ENCODE measurements at places on chromosomes 4 and X.

GRCh38 chr4:164596318-164596878, 157.5 kb upstream of the SMIM31 start:
- DNase-seq, result no peak

GRCh38 chrX:18389966-18390365, 35.4 kb upstream of the CDKL5 start:
- DNase-seq, result no peak

GRCh38 chr4:185149392-185149791, 6.3 kb downstream of the SLC25A4 start:
- DNase-seq, result no peak

GRCh38 chr4:143341186-143341755, 4.6 kb downstream of the GAB1 start:
- DNase-seq, result no peak

GRCh38 chrX:21885568-21885967, 29.8 kb downstream of the YY2 start:
- no peak for DNase-seq

DNA sequence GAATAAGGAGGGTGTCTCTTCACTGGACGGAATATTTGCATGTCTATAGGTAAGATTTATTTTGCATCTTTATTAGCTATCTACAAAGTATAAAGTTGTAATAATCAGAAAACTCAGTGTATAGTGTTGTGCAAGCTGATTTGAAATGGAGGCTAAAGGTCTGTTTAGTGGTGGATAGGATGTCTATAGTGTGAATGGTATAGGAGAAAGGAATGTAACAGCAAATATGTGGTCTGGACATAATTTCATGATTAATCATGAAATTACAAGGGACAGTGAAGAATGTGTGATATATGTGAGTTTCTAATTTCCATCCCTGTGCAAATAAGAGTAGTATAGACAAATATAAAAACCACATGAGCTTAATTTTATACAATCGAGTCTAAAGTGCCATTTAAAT, 79.3 kb upstream of the CAMK2D start:
- no peak for DNase-seq

DNA sequence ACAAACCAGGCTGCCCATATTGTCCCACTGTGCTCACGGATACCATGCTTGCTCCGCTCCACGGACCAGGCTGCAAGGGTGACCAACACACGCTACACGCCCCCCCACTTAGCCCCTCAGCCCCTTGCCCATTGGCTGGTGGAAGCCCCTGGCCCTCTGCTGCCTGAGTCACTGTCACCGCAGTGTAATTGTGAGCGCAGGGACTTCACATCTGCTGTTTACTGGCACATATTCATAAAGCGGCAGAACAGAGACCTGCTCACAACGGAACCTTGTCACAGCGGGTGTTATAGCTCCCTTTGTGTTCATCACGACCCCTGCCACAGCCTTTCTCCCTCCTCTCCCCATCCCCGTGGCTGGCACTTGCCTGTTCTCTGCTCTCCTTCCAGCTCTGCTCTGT, 83.7 kb downstream of the PSAPL1 start:
- no peak for DNase-seq

GRCh38 chr4:6716958-6717655, 1.1 kb downstream of the BLOC1S4 start:
- no peak for DNase-seq

DNA sequence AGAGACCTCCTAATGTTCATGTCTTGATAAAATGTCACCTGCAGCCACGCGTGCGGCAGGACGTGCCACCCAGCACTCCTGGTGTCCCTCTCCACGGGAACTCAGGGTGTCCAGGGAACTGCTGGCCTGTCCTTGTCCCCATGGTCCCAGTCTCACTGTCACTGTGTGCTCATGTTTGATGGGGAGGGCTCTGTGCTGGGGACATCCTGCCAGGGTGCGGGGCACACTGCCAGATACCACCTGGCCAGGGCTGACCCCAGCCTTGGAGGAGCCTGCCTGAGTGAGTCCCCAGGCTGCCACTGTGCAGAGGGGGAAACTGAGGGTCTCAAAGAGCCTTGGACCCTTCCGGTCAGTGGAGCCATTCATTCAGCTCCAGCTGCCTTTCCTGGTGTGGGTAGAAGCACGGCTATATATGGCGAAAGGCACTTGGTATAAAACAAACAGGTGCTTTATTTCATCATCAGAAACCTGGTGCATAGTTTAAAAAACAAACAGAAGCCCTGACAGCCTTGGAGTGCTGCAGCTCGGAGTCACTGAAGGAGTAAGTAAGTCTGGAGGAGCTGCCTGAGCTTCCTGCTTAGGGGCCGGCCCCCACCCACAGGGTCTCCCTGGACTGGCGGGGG, 33.0 kb downstream of the NOP14 start:
- no peak for DNase-seq
